ENCODE measurements at places on chromosomes 6 and 20. TPM values are rescaled to one million over a fixed set of nuclear protein-coding genes. Genes with fewer than 3 reads are reported as not detected.

GRCh38 chr6:90268178-90268577 is 28.5 kb downstream of the BACH2 start:
- no peak for DNase-seq

GRCh38 chr6:152957796-152958195 is 25.0 kb downstream of the FBXO5 start:
- no peak for DNase-seq

- no peak for DNase-seq
Measured at GRCh38 chr6:170250981-170251775, 39.7 kb downstream of the DLL1 start.

GRCh38 chr6:108671790-108672189 is 111.1 kb downstream of the FOXO3 start:
- no peak for DNase-seq

- no peak for DNase-seq
Measured at GRCh38 chr6:39493777-39494176, 171.3 kb upstream of the KCNK16 start.

DNA sequence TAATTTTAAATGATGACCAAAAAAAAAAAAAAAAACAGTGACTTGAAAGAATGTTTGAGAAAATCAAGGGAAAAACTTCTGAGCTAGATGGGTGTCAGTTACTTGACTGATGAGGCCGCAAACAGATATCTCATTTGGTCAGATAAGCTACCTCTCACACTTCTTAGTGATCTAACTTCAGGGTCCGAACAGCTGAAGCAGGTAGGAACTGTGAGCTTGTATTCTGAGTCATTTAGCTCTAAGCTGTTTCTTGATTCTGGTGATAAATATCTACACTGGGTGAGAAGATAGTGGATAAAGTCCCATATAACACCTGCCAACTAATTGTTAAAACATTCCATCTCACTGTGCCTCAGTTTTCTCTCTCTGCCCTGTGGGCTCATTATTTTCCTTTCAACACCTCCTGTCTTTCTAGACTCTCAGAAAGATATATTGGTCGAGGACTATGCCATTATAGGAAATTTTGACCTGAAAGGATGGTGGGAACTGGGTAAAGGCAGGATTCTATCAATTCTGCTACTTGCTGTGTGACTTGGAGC is 7.7 kb downstream of the KIF3B start:
- no peak for DNase-seq

- no peak for DNase-seq
Measured at GRCh38 chr6:56241124-56241802, 6.1 kb downstream of the COL21A1 start.

- DNase-seq: no peak
Measured at GRCh38 chr6:80618953-80619352, 512.5 kb downstream of the BCKDHB start.

DNA sequence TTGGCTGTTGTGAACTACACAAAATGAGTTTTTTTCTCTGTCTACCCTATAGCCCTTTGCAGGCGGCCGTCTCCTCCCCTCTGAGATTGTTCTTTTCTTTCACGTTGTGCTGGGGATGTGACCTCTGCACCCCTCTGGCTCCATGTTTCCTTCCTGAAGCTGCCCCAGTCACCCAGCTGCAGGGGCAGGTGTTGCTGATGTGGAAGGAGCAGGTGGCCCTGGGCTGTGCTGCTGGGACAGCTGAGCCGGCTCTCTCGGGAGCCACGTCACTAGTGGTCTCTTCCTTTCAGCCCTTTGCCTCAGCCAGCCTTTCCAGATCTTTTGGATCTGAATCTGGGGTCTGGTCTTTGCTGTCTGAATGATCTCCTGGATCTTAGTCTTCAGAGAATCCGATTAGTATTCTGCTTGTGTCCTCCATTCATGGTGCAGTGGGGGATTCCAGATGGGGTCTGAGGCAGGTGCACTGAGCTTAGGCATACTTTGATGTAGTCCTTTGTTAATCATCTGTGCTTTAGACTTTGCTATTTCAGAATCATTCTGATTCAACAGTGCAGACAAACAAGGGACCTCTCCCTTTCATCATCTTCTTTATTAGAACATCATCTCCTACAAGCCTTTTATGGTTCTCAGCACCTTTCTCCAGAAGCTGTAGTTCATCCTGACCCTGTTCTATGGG is 31.4 kb downstream of the TMEM181 start:
- DNase-seq: no peak

DNA sequence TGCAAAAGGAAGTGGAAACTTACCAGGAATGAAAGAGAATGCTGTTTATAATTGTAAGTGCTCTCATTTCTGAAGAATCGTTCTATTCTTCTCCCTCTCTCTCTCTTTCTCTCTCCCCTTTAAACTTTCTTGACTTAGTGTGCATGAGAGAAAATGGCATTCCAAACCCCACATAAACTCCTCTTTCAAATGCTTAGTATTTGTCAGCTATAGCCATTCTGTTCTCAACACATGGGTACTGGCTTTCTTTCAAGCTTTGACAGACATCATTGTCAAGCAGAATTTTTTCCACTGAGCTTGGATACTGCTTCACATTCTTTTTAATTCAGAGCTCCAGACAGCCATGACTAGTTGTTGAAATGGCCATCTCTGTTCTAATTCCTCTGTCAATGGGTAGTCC is 51.1 kb upstream of the PREP start:
- no peak for DNase-seq

GRCh38 chr6:226516-227073 is 65.7 kb upstream of the DUSP22 start:
- no peak for DNase-seq

DNA sequence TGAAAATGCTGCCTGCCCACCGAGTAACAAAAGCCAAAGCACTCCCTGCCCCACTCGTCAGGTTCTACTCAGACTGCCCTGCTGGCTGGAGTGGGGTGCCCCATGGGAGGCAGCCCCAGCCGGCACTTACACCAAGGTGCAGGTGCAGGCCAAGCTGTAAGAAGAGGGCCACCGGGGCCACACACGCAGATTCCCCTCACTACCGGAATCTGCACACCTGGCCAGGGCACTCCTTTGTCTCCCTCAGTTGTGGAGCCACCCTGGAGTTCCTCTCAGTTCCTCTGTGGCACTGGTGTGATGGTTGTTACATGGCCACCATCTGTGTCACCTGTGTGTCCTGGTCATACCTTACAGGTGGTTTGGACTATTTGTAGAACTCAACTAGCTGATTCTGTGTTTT is 112.4 kb downstream of the FOXO3 start:
- no peak for DNase-seq

DNA sequence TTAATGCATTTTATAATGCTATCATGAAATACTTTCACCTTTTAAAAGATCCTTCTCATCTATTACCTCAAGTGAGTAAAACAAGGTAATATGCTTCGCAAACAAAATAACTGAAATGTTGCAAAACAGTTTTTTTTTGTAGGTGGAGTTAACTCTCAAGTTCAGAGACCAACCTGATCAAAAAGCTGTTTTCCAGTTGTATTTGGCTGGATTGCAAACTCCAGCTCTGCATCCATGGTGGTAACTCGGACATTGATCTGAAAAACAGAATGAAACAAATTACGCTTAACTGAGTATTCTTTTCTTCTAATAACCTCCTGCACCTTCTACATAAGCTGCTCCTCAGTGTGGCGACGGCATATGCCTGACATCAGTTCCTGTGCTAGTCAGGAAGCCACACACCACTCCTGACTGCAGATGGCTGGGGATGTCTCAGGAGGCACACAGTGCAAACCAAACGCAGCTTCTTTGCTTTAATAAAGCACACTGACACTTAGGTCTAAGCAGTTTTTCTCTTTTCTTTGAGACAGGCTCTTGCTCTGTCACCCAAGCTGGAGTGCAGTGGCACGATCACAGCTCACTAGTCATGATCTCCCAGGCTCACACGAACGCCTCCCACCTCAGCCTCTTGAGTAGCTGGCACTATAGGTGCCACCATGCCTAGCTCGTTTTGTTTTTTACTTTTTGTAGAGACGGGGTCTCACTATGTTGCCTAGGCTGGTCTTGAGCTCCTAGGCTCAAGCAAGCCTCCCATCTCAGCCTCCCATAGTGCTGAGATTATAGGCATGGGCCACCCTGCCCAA is 29.9 kb downstream of the EZR start:
- no peak for DNase-seq

DNA sequence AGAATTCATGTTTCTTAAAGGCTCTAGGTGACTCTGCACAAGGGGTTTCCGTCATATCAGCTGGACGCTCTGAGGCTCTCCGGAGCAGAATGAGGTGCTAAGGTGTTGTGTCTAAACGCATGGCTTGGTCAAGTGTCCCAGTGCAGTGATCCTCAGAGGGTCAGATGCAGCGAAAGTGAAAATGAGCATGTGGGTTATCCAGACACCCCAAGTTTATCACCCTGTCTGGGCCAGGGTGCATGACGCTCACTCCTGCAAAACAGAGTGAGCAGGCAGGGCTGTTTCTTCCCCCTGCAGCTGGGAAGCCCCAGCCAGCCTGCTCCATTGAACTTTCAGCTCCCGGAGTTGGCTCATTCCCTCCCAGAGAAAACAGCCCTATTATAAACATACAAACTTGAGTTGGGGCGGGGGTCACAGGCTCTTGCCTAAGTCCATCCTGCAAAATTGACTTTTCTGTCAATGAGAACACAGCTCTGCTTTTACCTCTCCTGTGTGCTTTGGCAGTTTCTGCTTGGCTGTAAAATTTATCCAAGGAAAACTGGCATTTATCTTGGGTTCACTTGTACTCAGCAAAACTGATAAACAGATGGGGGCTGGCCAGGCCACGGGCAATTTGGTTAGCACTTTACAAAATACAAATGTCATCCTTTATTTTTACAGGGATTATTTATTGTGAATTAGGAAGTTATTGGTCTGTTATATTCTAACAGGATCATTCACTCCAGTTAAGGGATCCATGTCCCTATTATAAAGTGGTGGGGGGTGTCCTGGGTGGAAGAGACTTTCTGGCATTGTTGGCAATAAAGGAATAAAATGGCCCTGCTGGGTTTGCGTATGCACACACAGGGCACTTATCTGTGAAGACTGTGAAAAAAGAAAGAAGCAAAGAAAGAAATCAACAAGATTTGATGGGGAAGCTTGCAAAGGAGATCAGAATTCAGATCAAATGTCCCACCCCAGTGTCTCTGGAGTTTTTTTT is 154.9 kb downstream of the FOXA2 start:
- no peak for DNase-seq

- peak; percentile 62 for DNase-seq
Measured at GRCh38 chr6:35024551-35025054, 116.5 kb downstream of the TCP11 start.

Gene POM121L2
- total RNA-seq: not detected

Gene TMEM200A
- 0.21 TPM for total RNA-seq

Gene RBM24
- 166 TPM for total RNA-seq

Gene DEFB128
- not detected for total RNA-seq

Gene NKX2-4
- not detected for total RNA-seq

Gene TRDN
- 328 TPM for total RNA-seq

Gene PXT1
- total RNA-seq: 0.34 TPM

Gene ACAT2
- 4.7 TPM for total RNA-seq

Gene ASIP
- total RNA-seq: 10.4 TPM

Gene EDN3
- not detected for total RNA-seq

Gene RGS17
- total RNA-seq: 0.05 TPM

Gene GNRH2
- not detected for total RNA-seq
